ENCODE measurements at places on chromosomes 2 and 18.

- no peak for DNase-seq
These were observed 166.8 kb downstream of the TPGS2 start for GRCh38 chr18:36661999-36662398.

DNA sequence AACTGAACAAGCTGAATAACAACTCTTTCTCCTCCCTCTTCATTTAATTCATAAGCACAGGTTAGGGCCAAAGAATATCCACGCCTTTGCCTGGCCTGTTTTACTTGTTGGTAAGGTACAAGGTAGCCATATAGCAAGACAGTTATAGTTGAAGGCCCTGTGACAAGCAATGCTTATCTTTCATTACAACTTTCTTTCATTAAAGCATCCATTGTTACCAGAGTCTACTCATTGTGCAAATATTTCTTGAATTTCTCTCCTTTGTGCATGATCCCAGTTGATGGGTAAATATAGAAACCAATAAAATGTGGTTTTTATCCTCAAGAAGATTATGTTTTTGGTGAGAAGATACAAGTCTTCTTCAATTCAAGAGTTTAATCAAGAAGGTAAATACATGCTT is 140.2 kb downstream of the UBE2E3 start:
- no peak for DNase-seq

DNA sequence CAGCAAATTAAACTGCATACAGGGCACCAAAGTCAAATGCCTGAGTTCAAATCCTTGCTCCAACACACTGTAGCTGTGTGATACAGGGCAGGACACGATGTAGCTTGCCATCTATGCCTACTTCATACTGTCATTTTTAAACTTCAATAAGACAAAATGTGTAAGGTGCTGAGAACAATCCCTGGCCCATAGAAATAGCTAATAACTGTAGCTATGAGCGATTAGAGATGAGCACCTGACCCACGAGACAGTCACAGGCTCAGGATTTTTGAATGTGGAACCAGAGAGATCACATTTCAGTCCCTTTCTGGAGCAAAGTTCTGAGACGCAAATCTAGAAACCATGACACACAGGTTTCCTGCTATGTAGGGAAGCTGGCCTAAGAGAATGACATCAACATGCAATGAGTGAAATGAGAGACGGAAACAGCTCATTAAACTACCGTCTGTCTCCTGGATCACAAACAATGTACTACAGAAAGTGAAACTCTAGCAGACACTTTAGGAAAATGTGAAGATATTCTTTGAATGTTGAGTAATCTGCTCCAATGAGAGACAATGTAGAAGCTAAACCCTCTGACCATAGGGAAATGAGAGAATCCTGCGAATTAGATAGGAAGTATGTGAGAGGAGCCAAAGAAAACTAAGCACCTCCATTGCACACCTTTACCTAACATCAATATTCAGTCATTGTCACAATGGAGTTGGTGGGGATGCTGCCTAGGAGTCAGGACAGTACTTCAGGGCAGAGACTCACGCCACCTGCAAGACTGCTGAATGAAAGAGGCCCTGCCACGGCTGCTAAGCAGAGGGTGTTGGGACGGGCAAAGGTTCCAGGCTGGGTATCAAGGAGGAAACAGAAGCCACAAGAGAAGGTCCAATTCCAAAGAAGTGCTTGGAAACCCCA is 25.5 kb downstream of the B4GALT6 start:
- no peak for DNase-seq

GRCh38 chr2:30789670-30790210 is 17.5 kb downstream of the CAPN13 start:
- DNase-seq = no peak

DNA sequence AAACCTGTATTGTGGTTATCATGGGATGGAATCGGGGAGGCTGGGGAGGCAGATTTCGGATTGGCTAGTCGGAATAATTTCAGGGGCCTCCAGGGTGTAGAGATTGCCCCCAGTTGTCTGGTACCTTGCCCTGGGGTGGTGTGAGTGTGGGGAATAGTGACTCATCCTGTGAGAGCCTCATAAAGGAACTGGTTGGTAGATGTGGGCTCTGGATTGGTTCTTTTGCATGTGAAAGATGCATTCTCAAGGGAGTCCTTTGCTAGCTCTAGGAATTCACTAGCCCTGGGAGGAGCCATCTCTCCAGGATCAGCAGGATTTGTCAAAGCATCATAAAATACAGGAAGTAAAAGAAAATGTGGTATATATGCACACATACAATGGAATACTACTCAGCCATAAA is 331.6 kb downstream of the SETBP1 start:
- DNase-seq = no peak

- DNase-seq = peak; percentile 31
These were observed 683 bp upstream of the DNAJC27 start for GRCh38 chr2:24972315-24972961.

DNA sequence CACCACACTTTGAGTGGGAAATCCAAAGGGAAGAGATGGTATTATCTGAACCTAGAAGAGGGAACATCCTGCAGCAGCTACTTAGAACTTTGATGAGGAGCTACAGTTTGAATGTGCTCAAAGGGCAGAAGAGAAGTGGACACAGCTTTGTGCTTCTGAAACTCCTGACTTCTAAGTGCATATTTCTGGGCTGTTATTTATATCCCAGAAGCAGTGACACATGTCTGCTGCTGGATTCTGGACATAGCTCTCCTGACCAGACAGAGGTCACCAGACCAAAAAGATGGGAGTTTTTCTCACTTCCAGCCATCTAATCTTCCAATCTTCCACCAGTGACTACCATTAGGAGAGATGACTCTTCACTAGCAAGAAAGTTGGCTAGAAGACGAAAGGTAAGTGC is 153.9 kb downstream of the FSIP2 start:
- DNase-seq = no peak

DNA sequence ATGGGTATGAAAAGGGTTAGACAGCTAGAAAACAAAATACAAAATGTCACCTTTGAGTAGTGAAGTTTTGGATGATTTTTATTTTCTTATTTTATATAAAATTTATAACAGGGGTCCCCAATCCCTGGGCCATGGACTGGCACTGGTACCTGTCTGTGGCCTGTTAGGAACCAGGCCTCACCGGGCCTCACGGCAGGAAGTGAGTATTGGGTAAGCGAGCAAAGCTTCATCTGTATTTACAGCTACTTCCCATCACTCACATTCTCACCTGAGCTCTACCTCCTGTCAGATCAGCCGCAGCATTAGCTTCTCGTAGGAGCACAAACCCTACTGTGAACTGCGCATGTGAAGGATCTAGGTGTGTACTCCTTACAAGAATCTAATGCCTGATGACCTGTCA is 202.8 kb upstream of the TWIST2 start:
- DNase-seq = no peak

- no peak for DNase-seq
These were observed 80.7 kb upstream of the DAPL1 start for GRCh38 chr2:158714420-158714819.

- DNase-seq = no peak
These were observed 111.0 kb upstream of the MGAT5 start for GRCh38 chr2:134142903-134143302.

GRCh38 chr2:8252997-8253694 is 428.7 kb upstream of the ID2 start:
- no peak for DNase-seq
